ENCODE measurements at places on chromosomes 3 and 15.

DNA sequence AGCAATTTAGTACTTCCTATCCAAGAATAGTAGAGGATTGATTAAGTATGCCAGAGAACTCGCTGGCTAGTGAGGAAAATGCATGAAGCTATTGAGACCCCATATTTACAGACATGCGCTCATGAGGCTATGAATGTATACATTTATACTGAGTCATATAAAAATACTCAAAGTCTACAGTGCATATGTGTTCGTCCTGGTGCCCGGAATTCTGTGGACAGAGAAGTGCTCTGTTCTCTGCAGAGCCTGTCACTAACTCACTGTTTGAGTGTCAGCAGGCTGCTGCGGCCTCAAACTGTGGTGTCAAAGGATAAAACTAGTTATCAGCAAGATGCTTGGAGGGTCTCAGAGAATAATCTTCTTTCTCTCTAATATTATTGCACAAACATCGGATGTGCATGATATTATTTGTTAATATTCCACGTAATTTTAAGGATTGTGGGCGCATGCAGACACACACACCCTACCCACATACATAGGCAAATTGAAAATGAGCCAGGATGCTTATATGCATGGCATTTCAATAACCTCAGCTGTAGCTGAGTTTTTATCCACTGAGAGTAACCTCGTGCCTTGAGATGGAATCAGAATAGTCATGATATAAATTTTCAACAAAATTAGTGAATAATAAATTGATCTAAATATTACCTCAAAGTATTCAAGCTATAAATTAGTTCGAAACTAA is 50.0 kb upstream of the TSC22D2 start:
- no peak for DNase-seq

DNA sequence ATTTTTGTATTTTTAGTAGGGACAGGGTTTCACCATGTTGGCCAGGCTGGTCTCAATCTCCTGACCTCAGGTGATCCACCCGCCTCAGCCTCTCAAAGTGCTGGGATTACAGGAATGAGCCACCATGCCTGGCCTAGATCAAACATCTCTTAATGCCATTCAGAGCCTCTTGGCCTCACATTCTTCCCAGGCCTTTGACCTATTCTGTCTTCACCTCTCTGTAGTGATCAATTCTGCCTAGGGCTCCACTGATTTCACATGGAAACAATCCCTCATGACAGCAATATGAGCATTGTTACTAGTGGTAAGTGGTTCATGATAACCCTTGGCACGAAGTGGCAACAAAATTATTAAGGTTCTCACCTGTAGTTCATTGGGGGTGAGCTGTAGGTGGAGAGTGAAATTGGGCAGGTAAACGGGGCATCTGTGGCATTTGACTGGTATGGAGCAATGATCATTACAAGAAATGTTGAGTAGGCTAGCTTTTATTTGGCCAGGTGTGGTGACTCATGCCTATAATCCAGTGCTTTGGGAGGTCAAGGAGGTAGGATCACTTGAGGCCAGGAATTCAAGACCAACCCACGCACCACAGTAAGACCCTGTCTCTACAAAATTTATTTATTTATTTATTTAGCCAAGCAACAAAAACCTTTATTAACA is 4.8 kb upstream of the ARPIN start:
- no peak for DNase-seq

- no peak for DNase-seq
Observed at GRCh38 chr3:119318876-119319275, 24.7 kb downstream of the ARHGAP31 start.

DNA sequence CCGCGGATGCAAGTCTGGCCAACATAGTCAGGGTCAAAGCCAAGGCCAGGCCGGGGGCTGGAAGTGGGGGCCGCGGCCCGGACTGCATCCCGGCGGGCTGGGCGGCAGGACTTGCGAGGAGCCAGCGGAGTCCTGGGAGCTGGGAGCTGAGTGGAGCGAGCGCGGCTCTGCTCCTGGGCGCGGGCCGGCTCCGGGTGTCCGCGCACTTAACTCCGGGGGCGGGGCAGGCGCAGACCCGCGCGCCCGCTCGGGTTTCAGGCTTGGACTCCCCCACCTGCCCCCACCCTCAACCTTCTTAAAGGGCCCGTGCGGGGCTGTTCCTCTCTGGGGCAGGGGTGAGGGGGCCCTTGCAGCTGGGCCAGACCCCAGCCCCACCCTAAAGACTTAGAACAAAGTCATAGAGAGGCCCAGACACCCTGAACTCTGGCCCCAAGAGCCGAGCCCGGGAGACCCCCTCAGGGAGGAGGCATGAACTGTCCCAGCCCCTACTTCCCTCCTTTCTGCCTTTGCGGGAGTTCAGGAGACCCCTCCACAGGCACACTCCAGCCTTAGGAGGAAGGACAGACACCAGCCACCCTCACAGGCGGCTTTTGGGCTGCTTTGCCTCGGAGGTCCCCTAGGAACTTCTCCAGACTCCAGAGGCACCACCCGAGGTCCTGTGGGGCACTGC is at the start of gene CSPG4:
Gene CSPG4, minus strand, starts transcription at position 181 of the 670 bp plus-strand sequence. Its CDS starts 93 bp downstream, at position 88.
- peak; percentile 80 for DNase-seq

DNA sequence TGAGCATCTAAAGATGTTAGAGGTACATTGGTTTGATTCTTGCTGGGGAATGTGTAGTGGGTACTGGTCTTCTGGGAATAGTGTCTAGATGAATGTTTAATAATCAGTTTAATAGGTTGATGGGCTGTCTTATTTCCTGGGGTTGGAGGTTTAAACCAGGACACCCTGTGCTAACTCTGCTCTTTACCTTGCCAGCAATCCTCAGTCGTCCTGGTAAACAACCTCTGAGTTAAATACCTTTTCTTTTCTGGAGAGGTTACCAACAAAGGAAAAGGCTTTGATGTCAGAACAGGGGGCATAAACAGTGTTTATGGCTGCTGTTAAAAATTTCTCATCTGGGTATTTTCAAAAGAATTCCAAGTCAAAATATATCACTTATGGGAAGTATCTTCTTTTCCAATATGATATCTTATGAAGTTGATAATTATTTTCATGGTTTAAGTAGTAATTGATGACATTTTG is 23.5 kb downstream of the MITF start:
- no peak for DNase-seq

DNA sequence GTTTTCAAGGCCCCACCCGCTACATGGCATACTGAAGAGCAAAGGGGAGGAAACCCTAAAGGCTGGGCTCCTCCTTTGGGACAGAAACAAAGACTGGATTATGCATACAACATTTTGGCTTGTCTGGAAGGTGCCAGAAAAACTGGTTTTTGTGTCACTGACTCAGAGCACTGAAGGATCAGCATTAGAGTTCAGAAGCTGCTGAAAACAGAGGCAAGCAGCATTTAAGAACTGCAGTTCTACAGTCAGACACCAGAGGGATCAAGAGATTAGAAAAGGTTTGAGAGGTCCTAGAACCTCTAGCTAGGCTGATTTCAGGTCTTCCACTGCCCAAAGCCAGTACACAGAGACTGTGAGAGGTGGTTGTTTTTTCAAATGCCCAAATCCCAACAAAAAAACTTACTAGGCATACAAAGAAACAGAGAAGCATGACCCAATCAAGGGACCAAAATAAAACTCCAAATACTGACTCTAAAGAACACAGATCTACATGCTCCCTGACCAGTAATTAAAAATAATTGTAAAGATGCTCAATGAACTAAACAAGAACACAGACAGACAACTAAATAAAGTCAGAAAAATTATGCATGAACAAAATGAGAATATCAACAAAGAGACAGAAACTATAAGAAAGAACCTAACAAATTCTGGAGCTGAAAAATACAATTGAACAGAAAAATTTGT is 91.2 kb downstream of the SENP2 start:
- DNase-seq, result peak; percentile 24
